ENCODE measurements at places on chromosomes 2 and 18.

GRCh38 chr2:163248376-163249253, 410.0 kb upstream of the KCNH7 start:
- DNase-seq: no peak

DNA sequence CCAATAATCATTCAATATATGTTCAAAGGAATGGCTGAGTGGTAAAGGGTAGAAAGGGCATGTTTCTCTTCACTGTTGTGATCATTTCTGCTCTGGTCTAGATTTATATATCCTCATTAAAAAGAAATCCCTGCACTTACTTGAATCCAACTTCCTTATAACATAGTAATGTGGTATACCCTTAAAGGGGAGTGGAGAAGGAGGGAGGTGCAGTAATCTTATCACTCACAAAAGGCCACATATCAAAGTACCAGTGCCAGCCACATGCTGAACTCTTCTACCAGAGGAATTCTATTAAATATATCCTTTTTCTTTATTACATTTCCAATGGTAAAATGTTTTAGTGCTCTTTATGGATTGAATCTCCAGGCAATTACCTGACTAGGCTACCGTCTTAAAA, 3.3 kb downstream of the KATNAL2 start:
- DNase-seq: no peak

DNA sequence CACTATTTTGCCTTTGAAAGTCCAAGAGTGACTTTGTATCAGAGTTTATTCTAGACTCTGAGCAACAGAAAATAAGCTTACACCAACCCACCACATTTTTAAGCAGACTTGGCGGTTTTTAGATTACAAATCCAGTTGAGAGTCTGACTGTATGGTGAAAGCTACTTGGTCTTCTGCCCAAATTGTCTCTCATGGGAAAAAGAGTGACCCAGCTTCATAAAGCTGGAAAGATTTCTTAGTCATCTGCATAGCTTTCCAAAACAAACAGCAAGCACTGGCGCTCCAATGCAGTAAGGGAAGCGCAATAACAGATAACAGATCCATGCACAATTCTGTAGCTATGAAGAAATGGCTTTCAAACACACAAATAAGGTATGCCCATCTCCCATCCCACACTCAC, 7.1 kb downstream of the DSG1 start:
- DNase-seq: no peak

DNA sequence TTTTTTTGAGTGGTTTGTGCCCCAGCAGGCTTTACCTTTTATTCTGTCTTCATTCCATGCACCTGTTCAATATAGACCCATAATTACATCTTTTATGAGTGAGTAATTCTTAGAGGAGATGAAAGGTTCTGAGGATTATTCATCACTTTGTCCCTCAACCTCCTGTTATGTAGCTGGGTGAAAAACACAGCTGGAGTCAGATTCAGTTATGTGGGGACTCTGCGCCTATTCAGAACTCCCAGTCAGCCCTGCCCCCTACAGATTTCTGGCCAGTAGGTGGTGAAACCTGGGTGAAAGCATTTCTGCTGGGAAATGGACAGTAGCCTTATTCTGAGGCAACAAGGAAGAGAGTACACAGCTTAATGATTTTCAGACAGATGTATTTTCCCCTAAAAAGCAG, 107.8 kb downstream of the MGAT5 start:
- DNase-seq: no peak

DNA sequence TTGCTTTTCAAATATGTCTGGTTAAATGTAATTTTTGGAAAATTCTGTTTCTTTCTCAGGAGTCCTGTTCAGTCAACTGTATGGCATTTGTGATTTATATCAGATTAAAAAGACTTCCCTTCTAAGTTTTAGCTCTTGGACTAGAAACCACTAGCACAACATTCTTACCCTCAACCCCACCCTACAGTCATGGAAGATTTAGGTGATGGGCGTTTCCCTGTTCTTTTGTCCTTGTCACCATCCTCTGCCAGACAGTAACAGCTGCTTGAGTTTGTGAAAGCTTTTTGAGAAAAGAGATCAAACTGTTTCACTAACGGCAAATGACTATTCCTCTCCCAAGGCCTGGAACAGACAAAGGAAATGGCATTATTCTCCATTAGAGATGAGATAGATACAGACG, 31.8 kb downstream of the SERPINB5 start:
- DNase-seq: no peak

Data from cortex of kidney (tissue), 1 donor.